ENCODE measurements at places on chromosomes 16 and 17.

DNA sequence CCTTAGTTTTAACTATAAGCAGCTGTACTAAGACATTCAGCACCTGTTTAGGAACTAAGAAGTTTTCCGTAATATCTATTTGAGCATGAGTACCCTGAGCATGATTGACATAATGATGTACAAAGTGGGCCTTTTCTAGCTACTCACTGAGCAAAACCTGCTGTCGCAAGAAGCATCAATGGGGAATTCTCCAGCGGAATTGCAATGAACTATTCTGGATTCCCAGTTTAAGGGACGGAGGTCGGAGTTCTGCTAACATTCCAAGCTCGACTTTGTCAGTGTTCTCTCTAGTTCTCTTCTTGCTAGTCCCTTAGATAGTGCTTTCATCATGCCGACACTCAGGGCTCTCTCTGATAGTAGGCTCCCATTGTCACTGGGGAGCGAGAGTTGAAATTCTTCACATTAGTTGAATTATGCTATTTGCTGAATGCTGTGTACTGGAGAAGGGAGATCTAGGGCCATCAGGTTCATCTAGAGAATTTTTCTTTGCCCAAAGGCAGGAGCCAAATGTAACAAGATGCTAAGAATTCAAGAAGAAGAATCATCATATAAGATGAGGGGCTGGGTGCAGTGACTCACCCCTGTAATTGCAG lies 40.2 kb upstream of the MYH2 start:
- no peak for ATAC-seq

- ATAC-seq: peak; percentile 46
These were observed 26.5 kb upstream of the LASP1NB start for GRCh38 chr17:38898812-38899348.

GRCh38 chr16:80586476-80586875 lies 45.7 kb downstream of the DYNLRB2 start:
- ATAC-seq: no peak

DNA sequence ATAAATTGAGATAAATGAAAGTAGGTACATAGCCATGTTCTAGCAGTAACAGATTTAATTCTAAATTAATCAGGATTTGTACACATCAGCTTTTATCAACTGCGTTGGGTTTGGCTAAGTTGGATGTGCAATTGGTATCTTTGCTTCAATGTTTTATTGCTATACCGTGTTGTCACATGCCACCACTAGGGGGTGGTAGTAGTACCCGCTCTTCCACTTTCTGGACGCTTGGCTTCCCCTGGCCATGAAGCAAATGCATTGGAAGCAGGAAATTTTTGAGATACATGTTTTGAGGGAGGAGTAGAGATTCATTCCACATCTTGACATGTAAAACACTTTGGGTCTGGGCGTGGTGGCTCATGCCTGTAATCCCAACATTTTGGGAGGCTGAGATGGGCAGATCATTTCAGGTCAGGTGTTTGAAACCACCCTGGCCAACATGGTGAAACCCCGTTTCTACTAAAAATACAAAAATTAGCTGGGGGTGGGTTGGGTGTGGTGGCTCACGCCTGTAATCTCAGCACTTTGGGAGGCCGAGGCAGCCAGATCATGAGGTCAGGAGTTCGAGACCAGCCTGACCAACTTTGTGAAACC lies 58.6 kb downstream of the EMP2 start:
- ATAC-seq: peak; percentile 80

DNA sequence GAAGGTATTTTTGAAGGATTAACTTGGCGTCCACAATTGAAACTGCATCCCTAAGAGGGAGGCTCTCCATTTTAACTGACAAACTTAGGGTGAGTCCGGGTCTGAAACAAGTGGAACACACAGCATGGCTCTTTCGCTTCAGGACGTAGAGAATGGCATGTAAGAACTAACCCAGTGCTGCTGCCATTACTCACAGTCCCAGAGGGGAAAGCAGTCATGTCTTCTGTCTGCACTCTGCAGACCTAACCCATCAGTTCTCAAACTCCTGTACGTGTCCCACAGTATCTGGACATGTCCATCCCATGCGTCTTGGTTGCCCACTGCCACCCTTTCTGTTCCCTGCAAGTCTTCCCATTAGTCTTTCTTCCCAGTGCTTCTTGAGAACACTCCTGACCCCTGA lies 563 bp downstream of the ST6GALNAC1 start:
- ATAC-seq: peak; percentile 30

DNA sequence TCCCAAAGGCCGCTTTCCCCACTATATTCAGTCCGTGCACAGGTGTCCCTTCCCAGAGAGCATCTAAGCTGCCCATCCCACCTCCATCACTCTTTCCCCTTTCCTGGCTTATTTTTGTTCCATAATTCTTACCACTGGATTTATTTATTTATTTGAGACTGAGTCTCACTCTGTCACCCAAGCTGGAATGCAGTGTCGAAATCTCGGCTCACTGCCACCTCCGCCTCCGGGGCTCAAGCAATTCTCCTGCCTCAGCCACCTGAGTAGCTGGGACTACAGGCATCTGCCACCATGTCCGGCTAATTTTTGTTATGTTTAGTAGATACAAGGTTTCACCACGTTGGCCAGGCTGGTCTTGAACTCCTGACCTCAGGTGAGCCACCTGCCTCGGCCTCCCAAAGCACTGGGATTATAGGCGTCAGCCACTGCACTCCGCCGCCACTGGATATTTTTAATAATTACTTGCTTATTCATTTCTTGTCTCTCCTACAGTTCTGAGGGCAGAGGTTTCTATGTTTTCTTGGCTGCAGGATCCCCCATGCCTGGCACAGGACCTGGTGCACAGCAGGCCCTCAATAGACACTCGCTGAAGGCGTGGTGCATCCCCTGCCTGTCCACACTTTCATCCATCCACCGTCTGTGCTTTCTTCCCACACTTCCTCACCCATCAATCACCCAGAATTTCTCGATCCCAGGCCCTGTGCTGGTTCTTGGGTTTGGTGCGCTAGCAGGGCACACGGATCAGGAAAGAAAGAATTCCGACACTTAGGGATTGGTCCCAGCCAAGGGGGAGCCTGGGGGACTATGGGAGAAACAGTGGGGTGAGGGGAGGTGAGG lies 9.9 kb upstream of the ADGRG1 start:
- ATAC-seq: no peak

DNA sequence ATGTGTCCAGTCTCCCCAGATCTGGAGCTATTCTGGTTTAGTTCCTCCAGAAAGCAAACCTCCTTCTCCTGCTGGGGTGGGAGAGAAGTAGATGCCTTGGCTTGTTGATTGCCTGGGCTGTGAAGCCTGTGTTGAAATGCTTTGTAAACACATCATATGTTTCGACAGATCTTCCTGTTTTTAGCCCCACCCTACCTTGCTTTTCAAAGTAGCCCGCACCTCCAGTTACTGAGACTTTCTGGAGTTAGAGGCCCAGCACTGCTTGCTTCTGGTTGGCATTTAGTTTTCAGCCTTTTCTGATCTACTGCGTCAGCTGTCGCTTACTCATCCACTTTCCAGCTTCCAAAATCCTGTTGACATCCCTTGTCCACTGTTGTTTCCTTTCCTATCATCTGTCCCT lies 17.9 kb upstream of the NDEL1 start:
- peak; percentile 64 for ATAC-seq

DNA sequence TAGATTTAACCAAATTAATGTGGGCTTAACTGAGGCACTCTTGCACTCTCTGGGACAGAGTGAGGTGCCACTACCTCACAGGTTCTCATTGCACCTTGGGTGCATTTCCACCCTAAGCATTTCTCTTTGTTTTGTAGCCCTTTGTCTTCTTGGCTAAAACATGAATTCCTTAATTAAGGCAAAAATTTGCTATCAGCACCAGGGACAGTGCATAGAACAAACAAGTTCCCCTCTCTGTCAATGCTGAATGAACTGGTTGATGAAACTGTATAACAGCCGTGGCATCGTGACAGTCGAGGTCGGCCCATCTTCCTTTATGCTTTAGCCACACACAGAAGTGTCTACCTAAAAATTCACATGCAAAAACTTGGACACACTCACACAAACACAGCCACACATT lies 74.8 kb downstream of the HS3ST2 start:
- ATAC-seq: no peak

GRCh38 chr17:700504-701094 lies 14.0 kb downstream of the VPS53 start:
- ATAC-seq: peak; percentile 57

DNA sequence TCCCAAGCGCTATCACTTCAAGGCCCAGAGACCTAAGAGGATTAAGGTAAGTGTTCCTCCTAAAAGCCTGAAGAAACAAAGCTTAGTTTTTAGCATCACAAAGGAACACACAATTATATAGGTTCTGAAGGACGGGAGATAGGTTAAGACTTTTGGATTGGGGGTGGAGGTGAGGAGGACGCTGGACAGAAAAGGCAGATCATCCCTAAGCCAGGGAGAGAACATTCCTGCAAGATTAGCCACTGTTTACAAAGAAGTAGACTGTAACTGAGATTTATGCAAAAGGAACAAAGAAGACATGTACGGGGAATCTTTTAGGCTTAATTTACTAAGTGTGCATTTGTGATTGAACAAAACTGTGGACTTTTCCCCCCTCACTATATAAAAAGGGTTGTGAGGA lies 184.1 kb upstream of the IRX5 start:
- no peak for ATAC-seq

DNA sequence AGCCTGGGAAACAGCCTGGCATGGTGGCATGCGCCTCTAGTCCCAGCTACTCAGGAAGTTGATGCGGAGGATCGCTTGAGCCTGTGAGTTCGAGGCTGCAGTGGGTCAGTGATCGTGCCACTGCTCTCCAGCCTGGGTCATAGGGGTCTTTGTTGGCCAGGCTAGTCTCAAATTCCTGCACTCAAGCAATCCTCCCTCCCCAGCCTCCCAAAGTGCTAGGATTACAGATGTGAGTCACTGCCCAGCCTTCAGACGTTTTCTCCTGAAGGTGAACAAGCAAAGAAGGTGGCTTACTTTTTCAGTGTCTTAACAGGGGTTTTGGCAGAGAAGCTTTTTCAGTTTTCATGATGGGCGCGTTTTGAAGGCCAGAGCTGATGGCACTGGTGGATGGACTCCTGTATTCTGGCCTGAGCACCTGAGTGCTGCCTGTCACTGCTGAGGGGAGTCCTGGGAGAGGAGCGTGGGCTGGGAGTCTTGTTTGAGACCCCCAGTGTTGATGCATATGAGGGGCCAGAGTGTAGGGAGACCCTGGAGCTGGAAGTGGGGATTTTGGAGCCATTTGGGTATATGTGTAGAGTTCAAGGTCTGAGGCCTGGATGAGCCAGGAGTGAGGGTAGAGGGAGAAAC lies 41.4 kb downstream of the FOXK2 start:
- ATAC-seq: peak; percentile 10

GRCh38 chr17:18933102-18934058 lies 18.6 kb upstream of the SLC5A10 start:
- peak; percentile 41 for ATAC-seq

GRCh38 chr16:69934751-69935150 lies 16.4 kb upstream of the CLEC18A start:
- ATAC-seq: no peak

DNA sequence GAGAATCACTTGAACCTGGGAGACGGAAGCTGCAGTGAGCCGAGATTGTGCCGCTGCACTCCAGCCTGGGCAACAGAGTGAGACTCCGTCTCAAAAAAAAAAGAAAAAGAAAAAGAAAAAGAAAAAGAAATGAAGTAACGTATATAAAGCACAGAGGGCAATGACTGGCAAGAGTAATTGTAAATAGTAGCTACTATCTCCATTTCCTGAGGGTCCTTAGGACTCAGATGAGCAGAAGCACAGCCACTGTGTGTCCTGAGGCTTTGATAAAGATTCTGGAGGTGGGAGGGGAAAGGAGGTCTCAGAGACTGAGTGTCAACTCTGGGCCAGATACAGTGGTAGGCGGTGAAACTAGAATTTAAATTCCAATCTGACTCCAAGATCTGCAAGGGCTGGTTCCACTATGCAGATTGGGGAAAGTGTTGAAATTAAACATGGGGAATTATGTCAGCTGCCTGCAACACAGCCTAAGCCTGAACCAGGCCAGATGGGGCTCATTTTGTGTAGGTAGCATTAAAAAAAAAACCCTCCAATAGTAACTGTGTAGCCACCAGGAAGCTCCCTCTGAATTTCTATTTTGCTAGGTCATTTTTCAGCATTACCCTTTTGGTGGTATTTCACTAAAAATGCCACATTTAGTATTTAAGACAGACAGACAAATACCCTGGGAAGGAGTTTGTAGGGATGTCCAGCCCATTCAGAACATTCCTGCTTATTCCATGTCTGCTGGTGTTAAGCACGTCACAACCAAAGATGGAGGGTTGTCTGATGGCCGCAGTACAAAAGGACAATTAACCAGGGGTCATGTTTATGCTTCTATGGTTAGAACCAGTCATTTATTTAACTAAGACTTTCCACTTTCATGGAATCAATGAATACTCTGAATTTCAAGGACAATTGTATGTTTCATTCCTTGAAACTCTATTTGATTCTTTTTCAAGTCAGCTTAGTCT lies 46.1 kb downstream of the TBX4 start:
- no peak for ATAC-seq

DNA sequence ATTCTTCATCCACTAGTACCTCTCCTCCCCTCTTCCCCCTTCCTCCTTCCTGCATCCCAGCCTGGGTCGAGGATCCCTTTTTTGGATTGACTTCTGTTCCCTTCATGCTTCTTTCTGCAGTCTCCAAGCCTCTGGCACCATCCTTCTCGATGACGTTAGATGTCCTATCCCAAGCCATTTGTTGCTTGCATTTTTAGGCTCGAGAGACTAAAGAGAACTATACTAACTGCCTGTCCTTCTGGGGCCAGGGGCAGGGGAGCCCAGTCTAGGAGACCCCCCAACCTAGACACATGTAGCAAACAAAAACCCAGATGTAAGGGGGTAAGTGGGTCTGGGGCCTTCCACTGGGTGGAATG lies 23.9 kb downstream of the UNK start:
- no peak for ATAC-seq

- no peak for ATAC-seq
These were observed 52.2 kb downstream of the C17orf58 start for GRCh38 chr17:67944035-67944434.

DNA sequence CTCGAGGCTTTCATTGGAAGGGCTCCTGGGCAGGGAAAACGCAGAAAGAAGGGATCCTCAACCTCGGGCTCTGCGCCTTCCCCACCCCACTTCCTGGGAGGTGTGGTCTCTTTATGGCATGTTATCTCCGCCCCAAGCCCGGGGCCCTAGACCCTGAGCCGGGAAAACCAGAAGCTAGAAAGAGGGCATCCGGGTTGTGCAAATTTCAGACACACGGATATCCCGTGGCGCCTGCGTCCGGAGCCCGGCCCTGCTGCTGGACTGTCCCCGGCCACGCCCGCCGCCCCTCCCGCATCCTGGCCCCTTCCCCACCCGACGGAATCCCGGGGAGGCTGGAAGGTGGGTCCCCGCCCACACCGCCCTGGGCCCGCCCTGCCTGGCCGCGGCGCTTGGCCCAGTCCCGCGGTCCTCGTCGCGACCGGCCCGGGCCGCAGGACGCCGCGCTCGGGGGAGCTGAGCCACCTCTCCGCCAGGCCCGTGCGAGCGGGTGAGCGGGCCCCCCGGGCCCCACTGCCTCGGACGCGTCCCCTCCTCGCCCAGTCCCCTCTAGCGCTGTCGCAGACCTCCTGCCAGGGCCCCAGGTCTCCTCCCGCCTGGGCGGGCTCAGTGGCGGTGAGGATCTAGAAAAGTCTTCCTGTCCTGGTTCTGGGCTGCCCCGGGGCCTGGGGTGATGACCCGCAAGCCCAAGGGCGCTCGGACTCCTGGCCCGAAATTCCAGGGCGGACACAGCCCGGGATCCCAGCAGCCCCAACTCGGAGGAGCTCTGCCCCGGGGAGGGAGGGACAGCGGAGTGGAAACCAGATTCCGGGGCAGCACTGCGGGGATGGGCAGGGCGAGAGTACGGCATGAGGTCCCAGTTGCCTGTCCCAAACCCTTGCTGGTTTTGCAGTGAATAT lies at the start of gene SLC16A5:
SLC16A5 (plus strand) TSS at position 397 of the 896 bp plus-strand sequence. CDS start 5,683 bp downstream, outside the sequence.
- ATAC-seq: peak; percentile 79

- ATAC-seq: peak; percentile 81
These were observed 141.3 kb downstream of the ABCC12 start for GRCh38 chr16:48014349-48015135.
